ENCODE measurements at places on chromosomes 7 and 10.

DNA sequence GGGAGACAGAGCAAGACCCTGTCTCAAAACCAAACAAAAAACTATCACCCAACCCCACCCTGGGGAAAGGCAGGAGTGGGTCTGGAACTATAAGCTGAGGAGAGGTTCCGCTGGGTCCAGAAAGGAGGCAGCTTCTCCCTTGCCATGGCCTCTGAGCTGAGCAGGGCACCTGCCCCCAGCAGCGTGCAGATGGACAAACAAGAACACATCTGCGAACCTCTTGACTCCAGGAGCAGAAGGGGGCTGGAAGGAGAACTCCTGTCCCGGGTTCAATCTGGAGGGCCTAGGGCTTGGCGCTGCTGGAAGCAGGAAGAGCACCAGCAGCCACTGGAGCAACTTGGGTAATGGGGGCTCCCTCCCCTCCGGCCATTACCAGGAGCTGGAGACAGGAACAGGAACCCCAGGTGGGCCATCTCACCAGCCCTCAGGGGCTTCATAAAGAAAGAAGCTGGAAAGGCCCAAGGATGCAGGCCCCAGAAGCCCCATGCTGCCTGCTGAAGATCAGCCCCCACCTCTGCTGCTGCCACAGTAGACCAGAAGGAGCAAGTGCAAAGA is 19.0 kb upstream of the PPIF start:
- no peak for DNase-seq

GRCh38 chr10:124316326-124316725 is 102.4 kb downstream of the OAT start:
- no peak for DNase-seq

GRCh38 chr7:129843365-129843898 is 109.3 kb downstream of the UBE2H start:
- DNase-seq: no peak

DNA sequence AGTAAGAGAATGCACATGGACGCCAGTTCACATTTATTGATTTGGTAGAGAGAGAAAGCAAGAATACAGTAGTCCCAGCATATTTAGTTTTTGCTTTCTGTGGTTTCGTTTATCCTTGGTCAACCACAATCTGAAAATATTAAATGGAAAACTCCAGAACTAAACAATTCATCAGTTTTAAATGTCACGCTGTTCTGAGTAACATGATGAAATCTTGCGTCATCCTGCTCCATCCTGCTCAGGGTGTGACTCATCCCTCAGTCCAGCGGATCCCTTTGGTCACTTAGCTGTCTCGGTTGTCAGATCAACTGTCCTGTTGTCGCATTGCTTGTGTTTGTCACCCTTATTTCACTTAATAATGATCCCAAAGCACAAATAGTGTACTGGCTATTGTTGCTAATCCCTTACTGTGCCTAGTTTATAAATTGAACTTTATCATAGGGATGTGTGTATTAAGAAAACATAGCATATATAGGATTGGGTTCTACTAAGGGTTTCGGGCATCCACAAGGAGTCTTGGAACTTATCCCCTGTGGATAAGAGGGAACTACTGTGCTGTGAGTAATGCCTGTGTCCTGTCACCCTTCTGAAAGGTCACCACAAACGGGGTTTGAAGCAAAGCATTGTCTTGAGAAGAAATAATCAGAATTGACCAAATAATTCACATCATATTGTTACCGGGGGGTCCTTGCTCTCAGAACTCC is 73.6 kb downstream of the OTUD1 start:
- no peak for DNase-seq

- no peak for DNase-seq
These were observed 55.9 kb downstream of the LRRC18 start for GRCh38 chr10:48883701-48884100.

- DNase-seq: no peak
These were observed 67.3 kb upstream of the DNAJB12 start for GRCh38 chr10:72421885-72422540.

DNA sequence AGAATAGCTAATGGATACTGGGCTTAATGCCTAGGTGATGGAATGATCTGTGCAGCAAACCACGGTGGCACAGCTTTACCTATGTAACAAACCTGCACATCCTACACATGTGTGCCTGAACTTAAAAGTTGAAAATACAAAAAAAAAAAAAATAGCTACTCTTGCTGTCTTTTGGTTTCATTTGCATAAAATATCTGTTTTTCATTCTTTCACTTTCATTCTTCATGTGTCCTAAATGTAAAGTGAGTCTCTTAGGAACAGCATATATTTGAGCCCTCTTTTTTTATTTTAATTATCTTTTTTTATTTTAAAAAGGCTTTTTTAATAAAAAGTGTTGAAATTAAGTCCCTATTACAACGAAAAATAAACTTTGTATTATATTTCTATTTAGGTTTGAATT is 836.1 kb upstream of the KCND2 start:
- no peak for DNase-seq

DNA sequence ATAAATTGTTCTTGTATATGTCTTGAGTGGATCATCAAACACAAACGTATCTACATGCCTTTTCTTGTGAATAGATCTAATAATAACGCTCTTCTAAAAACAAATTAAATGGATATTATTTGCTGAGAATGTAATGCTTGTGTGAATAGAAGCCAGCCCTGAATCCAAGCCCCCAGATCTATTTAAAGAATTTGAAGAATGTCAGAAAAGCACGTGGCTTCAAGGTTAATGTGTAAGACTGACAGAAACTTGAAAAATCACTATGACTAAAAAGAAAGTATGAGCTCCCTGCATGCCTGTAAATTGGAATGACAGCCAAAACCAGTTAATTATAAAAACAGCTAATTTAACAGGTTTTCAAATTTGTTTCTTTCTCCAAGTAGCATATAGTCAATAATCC is 43.2 kb upstream of the ATRNL1 start:
- DNase-seq: no peak

- no peak for DNase-seq
These were observed 227.7 kb downstream of the MAD1L1 start for GRCh38 chr7:2004841-2005725.

- DNase-seq: no peak
These were observed 365.7 kb downstream of the DNAJB6 start for GRCh38 chr7:157702311-157703023.

- DNase-seq: no peak
These were observed 494.1 kb upstream of the NRP1 start for GRCh38 chr10:33828592-33828991.

GRCh38 chr10:68752711-68753350 is 31.8 kb downstream of the CCAR1 start:
- no peak for DNase-seq

- DNase-seq: no peak
These were observed 157.1 kb upstream of the SHH start for GRCh38 chr7:155969192-155969929.

GRCh38 chr7:121214657-121215056 is 114.1 kb upstream of the WNT16 start:
- no peak for DNase-seq

DNA sequence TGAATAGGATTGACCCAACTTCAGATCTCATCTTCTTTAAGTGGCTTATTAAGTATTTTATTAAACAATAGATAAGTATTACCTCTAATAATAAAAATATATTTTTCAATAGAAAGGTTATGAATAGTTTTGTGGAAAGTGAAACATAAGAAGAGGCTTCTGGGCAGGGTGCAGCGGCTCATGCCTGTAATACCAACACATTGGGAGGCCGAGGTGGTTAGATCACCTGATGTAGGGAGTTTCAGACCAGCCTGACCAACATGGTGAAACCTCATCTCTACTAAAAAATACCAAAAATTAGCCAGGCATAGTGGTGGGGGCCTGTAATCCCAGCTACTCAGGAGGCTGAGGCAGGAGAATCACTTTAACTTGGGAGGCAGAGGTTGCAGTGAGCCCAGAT is 26.5 kb downstream of the GPR85 start:
- no peak for DNase-seq

DNA sequence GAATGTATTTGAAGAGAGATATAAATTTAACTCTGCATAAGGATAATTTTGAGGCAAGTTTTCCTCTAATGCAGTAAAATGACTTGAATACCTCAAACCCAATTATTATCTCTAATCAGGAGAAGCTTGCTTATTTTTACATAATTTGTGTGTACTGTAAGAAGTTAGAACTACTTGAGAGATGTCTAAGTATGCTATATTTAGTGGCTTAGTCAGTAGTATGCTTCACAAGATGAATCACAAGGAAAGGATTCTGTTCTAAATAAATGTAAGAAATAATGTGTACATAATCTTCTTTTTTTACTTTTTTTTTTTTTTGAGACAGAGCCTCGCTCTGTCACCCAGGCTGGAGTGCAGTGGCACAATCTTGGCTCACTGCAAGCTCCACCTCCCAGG is 13.7 kb downstream of the PHTF2 start:
- no peak for DNase-seq

- DNase-seq: no peak
These were observed 18.1 kb downstream of the PRKG1 start for GRCh38 chr10:51092402-51092801.

GRCh38 chr7:988963-989529 is 6.1 kb downstream of the CYP2W1 start:
- no peak for DNase-seq

DNA sequence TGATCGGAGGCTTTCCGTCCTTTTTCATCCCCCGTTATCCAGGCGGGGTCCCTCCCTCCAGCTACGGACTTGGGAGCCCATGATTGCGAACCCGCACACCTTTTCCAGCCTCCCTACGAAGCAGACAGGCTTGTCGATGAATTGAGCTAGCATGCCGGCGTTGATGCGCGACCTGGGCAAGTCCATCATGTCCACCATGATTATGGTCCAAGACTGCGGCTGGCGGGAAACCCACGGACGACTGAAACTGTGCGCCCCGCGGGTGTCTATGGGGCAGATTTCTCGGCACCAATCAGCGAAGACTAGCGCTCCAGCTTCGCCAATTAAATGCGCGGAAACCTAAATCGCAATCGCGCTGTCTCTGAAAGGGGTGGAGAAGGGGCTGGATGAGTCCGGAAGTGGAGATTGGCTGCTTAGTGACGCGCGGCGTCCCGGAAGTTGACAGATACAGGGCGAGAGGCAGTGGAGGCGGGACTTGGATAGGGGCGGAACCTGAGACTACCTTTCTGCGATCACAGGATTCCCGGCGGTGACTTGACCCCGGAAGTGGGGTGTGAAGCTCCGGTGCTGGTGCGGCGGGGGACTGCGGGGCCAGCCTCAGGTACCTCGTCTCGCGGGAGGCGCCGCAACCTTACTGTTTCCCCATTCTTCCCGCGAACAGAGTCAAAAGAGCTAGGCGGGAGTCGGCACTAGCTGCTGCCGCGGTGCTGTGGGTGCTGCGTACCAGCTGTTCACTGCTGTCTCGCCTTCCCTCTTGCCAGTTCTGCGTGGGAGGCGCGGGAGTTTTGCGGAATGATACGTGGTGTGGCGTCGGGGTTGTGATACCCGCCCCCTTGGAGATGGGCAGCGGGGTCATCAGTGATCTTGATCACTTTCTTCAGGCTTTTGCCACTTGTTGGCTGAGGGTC is at the start of gene UMAD1:
UMAD1 (plus strand) TSS at position 532 of the 908 bp plus-strand sequence. CDS start 32,620 bp downstream, outside the sequence.
- peak; percentile 97 for DNase-seq

DNA sequence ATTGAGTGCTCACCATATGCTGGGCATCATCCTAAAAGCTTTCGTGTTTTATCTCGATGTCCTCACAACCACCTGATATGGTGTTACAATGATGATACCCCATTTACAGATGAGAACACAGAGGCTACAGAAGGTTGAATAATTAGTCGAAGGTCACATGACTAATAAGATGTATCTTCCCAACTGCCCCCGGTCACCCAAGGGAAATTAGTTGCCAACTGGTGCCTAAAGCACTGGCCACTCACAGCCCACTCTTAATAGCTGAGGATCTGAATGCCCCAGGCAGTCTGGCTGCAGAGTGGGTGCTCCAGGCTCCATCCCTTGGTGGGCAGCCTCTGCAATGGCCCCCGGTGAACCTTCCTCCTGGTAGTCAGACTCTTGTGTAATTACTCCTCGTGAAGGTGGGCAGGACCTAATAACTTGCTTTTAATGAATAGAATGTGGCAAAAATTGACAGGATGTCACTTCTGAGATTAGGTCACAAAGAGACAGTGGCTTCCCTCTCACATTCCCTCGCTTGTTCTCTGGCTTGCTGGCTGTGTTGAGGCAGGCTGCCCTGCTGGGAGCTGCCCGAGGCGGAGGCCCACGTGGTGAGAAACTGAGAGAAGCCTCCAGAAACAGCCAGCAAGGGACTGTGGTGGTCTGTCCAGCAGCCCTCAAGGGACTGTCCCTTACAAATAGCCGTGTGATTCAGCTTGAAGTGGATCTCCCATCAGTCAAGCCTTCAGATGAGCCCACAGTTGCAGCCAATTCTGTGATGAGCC is 109.4 kb downstream of the ARHGAP22 start:
- no peak for DNase-seq

DNA sequence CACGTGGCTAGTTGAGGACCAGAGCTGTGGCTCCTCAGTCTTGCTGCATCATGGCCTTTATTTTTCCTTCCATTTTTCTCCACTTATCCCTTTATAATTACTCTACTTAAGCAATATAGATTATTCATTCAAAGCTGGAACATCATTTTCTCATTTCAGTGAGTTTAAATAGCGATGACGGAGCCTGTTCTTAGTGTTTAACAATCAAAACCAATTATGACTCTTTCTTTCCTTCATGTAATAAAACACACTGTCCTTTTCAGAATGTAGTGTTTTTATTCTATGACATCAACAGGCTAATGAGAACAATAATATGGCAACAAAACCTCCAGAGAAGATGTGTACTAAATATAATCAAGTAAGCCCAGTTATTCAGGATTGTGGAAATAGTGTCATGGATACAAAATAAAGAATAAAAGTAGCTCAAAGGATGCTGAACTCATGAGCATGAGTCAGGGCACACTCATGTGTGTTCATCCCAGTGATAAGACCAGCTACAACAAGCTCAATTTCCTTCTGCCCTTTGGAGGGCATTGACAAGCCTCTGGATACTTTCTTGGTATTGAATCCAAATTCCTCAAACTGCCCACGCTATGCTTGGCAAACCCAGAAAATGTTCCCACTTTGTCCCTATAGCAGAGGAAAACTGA is 188.4 kb downstream of the CYP26A1 start:
- DNase-seq: no peak

GRCh38 chr7:38411404-38411803 is 138.0 kb upstream of the TARP start:
- no peak for DNase-seq

DNA sequence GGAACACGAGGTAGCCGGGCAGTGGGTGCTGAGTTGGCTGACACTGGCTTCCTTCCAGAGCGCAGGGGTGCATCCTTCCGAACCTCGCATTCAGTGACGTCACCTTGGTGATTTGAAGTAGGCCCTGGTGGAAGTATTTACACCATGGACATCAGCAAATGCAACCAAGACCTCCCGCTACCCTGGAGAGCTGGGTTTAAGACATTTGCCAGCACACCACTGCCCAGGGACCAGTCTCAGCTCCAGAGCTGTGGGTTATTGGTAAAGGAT is 106.4 kb upstream of the GPR26 start:
- DNase-seq: no peak

DNA sequence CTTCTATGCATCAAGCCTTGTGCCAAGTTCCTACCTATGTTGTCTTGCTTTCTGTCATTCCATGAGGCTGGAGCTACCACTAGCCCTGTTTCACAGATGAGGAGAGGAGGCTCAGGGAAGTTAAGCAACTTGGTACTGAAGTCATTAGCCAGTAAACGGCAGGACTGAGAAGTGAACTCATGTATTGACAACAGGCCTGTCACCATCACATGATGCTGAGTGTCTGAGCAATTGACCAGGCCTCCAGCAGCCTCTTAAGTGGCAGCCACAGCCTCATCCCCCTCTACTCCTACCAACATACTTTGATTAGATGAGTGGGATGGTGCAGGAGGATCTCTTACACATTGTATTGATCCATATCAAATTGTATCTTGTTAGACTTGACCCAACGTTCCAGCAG is 317.6 kb downstream of the GRID1 start:
- no peak for DNase-seq

All from substantia nigra (tissue), 51 donors.